ENCODE measurements at places on chromosomes 11 and 22.

- no peak for DNase-seq
Measured at GRCh38 chr11:45881708-45882368, 3.6 kb upstream of the MAPK8IP1 start.

GRCh38 chr11:67571443-67571842 is 12.2 kb upstream of the GSTP1 start:
- no peak for DNase-seq

- peak; percentile 23 for DNase-seq
Measured at GRCh38 chr11:35725885-35726284, 63.3 kb downstream of the TRIM44 start.

DNA sequence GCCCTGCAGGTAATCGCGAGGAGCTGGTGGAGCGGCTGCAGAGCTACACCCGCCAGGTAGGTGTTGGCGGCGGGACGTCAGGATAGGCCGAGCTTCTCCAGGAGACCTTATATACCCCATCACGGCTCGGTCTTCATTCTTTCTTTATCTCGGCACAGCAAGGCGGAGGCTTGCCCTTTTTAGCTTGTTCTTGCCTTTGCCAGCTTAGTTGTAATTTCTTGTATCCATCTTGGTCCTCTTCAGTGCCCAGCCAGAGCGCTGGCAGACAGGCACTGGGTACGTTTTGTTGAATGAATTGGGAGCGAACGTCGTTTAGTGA is 459 bp downstream of the SF3B2 start:
- DNase-seq = no peak

DNA sequence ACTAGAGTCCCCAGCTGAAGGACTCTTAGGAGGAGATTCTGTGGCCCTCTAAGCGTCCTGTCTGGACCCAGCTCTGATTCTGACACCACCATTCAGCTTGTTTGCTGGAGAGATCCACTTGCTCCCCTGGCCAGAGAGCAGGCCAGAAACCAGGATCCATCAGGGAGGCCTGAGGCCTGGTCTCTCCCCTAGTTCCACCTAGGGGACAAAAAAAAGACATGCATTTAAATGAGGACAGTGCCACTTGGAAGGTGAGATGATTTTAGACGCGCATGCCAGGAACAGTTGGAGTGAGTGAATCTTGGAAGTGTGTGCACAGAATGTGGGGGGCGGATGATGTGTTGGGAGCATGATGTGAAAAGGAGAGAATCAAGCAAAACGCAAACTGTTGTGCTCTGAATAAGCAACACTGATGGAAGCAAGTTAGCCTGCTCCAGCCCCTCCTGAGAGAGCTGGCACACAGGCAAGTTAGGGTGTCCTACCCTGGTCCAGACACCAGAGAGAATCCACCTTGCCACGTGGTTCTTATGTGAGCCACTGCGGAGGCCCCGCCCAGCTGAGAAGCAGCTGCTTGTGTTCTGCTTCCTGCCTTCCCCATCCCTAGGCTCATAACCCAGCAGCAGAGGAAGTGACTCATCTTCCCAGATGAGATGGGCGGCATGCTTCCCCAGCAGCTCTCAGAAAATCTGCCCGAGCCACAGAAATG is 8.0 kb upstream of the SLCO2B1 start:
- DNase-seq = peak; percentile 84

DNA sequence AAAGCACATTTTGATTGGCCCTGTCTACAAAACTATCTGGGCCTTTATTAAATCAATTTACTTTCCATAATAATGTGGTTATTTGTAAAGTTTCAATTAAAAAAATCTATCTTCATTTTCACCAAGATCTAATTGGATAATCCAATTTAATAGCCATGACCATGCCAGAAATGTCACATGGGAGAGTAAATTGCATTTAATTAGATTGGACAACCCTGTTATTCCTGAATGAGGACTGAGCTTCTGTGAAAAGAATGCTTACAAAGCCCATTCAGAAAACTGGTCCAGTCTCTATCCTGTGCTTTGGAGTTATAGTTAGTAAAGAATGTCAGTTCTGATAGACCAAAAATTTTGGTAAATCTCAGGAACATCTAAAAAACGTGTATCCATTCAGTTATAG is 541.9 kb upstream of the ANO5 start:
- no peak for DNase-seq

- DNase-seq = no peak
Measured at GRCh38 chr11:70085815-70086769, 8.0 kb downstream of the ANO1 start.

DNA sequence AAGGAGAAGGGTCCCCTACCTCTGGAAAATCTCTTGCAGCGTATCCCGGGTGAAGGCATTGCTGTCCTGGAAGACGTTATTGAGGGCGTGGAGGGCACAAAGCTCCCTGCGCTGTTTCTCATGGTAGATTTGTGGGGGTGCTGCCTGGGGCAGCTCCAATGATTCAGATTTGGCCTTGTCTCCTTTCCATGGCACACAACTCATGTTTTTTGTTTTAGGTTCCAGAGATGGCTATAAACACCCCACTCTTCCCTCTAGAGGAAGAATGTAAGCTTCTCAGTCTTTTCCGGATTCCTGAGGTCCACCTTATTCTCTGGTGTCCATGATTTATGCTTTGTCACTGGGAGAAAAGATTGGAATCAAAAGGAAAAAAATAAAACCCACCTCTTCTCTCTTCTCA is 959 bp downstream of the JOSD1 start:
- DNase-seq = no peak

DNA sequence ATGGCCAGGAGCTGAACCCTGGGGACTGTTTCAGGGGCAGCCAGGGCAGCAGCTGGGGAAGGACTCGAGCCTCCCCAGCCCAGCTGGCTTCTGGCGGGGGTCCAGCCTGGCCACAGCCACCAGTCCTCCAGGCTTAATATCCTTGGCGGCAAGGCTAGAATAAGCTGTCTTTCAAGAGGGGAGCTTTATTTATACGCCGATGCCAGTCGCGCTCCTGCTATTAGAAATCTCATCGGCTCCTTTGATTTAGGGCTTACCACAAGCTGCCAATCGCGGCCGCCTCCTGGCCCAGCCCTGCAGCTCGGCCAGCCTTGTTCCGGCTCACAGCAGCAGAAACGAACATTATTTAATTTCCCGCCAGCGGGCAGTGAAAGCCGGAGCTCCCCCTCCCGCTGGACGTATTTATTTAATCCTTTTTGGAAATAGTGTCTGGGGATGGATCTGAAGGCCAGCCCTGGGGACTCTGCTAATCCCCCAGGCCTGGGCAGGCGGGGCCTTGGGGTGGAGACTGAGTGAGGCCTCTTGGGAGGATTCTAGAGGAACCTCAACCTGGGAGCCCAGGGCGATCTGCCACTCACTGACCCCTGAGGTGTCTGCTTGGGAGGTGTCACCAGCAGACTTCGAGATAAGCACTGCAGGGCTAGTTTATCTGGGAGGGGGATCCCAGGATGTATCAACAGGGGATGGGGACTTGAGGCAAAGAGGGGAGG is 363.1 kb downstream of the MN1 start:
- DNase-seq = no peak

DNA sequence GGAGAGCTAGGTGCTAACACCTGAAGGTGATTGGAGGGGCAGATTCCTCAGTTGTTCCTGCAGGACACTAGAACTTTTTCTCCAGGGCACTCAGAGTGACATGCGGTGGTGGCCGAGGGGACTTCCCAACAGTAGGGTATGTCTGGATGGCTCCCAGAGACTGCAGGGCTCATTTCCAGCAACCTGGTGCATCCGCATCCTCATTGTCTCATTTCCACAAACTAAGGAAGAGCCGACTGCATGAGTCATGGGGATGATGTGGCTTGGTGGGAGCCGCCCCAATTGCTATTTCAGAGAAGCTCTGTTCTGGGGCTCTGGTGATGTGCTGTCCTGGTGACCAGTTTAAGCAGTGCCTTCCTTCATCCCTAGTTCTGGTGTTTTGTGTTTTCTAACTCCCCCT is 2.8 kb upstream of the ROBO4 start:
- peak; percentile 87 for DNase-seq

DNA sequence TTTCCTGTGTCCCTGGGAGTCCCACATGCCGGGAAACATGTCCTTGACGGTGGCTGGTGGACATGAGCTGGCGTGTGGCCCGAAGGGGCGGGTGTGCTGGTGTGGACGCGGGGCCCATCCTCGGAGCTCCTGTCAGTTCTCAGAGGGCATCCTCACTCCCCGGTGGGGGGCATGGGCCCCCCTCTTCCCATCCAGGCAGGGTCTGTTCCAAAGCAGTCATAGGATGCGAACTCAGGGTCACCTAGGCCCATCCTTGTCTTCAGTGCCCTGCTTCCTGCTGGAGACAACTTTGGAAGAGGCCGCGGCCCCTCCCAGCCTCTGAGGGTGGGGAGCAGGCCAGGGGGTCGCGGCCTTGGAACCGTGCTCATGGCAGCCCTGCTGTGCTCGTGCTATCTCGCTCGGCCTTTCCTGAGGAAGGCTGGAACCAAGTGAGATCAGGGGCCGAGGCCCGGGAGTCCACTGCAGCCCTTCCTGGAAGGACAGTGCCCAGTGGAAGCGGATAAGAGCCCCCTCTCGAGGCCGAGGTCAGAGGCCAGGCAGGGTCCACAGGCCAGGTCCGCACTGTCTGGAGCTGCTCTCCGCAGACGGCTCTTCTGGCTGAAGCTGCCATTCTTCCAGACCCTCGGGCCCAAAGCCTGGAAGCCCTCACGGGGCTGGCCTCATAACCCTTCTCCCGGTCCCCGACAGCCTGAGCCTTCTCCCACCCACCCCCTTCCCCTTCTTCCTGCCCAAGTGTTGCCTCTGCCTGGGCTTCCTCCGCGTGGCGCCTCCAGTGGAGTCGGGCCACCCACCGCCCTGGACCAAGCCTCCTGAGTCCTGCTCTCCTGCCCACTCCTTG is 8.7 kb downstream of the GRK2 start:
- no peak for DNase-seq

DNA sequence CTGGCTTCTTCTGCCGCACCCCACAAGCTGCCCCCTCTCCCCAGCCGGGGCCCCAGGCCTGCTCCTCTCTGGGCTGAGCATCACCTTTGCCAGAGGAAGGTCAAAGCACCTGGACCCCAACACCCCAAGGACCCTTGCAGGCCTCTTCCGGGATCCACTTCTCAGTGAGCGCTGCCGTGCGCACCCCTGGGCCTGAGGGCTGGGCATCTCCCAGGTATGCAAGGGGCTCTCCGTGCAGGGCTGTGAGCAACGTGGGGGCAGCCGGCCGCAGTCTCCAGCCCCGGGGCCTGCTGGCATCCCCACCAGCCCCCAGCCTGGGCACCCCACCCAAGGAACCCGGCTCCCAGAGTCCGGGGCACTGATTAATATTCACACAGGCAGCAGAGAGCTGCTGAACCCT is 64.0 kb downstream of the BRD1 start:
- DNase-seq = no peak

- no peak for DNase-seq
Measured at GRCh38 chr11:117221775-117222517, 9.9 kb downstream of the PCSK7 start.

GRCh38 chr11:117076941-117077691 is 21.1 kb downstream of the SIK3 start:
- DNase-seq = no peak

- no peak for DNase-seq
Measured at GRCh38 chr11:102933627-102934026, 21.9 kb downstream of the MMP13 start.

- no peak for DNase-seq
Measured at GRCh38 chr11:64790205-64791095, 12.1 kb upstream of the SF1 start.

GRCh38 chr11:5226732-5227310 is at the start of gene HBB:
Gene HBB (minus strand): TSS chr11:5227071. CDS start chr11:5227021, 50 bp downstream.
- DNase-seq = no peak

GRCh38 chr11:10708131-10708530 is 14.6 kb upstream of the IRAG1 start:
- DNase-seq = no peak

GRCh38 chr22:30290342-30291057 is 1.2 kb upstream of the CASTOR1 start:
- DNase-seq = peak; percentile 61

DNA sequence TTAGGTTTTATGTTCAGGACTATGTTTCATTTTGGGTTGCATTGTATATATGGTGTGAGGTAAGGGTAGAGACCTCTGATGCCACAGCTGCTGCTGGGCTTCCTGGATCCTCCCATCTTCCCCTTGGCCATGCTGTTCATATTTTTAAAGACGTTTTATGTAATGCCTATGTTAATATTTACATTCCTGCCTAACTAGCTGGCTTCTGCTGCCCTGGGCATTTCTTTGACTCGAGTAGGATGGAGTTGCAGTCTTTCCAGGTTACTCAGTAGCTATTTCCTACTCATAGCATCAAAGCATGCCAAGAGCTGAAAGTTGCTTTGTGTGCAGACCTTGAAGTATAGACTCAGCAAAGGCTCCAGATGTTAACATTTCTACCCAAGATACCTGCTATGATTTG is 220.5 kb upstream of the CADM1 start:
- peak; percentile 85 for DNase-seq

- no peak for DNase-seq
Measured at GRCh38 chr11:35424157-35424940, 5.0 kb upstream of the SLC1A2 start.

- DNase-seq = no peak
Measured at GRCh38 chr22:19396561-19396933, 35.0 kb downstream of the HIRA start.

DNA sequence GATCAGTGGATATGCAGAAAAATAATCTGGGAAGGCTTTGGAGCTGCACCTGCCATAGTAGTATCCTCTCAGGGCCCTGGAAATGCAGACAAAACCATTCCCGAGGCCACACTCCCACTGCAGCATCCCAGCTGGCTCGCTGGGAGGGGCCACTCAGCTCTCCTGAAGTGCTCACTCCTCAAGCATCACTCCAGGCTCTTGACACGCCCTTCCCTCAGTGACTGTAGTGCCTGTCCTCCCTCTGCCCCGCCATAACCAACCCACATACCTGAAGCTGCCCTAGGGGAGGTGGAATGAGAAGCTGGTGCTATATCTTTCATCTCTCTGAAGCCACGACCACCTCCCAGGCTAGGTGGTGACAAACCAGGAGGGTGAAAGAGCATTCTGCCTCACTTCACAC is 4.8 kb downstream of the DSCAML1 start:
- DNase-seq = no peak

- DNase-seq = no peak
Measured at GRCh38 chr11:122976734-122977469, 4.7 kb downstream of the BSX start.

DNA sequence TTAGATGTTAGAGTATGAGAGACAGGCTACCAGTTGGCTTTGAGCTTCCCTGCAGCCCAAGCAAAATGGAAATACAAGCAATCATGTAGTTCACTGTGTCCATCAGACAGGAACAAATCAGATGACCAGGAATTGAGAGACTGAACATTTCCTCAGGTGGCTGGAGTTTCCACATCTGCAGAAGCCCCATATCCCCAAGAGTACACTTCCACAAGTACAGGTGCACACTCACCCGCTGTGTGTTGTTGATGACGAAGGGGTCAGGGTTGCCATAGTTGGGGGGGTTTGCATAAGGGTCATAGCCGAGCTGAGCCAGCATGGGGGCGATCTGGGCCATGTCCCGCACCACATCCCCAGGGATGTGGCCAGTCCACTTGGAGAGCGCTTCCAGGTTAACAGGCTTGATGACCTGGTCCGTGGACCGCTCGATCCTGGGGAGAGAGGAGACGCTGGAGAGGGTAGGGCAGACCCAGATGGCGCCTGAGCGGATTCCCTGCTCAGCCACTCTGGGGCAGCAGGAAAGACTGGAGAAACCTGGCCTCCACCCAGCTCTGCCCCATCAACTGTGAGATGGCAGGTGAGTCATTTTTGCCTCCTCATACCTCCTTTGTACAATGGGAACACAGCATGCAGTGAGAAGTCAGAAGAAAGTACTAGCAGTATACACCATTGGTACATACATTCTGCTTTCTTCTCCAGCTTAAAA is 23.9 kb upstream of the TFIP11 start:
- DNase-seq = no peak
